Lung (tissue), 17 donors: ENCODE measurements at places on chromosomes 3 and 15.

DNA sequence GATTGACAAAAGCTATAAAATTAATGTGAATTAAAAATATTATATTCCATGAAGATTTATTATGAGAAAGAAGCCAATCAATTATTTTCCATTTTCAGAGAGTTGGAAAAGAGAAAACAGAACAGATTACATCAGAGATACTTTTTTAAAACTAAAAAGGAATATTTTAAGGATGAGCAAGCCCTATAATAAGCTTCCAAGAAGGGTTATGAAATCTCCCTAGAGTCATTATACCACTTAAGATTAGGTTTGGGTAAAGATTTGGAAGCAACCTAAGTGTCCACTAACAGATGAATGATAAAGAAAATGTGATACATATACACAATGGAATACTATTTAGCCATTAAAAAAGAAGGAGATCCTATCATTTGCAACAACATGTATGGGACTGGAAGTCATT, 51.6 kb upstream of the FSIP1 start:
- no peak for DNase-seq

GRCh38 chr3:171480526-171480925, 20.3 kb upstream of the TNIK start:
- no peak for DNase-seq

GRCh38 chr3:62265528-62265927, 107.8 kb downstream of the FEZF2 start:
- DNase-seq, result no peak

- no peak for DNase-seq
Observed at GRCh38 chr3:67018105-67018788, 20.1 kb downstream of the KBTBD8 start.

- peak; percentile 76 for DNase-seq
Observed at GRCh38 chr3:149224736-149225594, 3.3 kb upstream of the CP start.

GRCh38 chr3:15977598-15978232, 179.9 kb upstream of the ANKRD28 start:
- no peak for DNase-seq

DNA sequence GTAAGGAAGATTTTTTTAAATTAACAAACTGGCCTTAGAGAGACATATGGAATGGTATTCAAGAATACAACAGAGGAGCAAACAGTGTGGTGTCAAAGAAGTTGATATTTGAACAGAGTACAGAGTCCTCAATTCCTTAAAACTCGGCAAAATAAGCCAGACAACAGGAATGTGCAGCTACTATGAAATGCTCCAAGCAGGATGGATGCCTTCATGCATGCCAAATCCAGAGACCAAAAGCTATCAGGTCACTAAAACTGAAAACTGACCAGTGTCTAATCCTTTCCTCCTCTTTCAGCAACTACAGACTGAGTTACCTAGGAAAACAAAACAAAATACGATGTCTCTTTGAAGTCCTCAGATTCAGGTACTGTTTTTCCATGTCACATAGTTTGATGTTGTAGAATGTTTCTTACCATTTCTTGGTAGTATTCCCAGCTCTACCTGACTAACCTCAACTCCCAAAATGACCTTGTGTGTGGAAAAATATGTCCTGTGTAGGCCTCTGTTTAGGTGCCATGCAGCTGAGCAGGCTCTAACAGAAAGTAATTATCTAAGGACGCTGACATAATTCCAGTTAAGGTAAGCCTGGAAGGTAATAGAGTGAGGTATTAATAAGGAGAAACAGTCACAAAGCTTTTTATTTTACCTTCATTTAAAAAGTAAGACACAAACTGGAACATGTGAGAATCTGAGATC, 46.9 kb downstream of the TBL1XR1 start:
- no peak for DNase-seq

- DNase-seq, result no peak
Observed at GRCh38 chr3:141413801-141414689, 45.7 kb downstream of the ZBTB38 start.

DNA sequence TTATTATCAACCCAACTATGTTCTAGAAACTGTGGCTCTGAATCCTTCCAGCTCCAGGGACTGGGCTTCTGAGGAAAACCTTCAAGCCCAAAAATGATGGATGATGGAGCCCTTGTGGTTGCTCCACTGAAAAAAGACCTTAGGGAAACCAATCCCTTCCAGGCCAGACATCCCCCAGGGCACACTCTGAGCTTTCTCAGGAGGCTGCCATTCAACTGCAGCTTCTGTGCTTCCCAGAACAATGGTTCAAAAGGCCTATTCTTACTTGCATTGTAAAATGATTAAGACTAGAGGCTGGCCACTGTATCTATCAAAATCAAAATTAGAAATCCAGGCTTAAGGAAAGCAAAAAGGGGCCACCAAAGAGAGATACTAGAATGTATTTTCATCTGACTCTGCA, 27.3 kb downstream of the EID1 start:
- DNase-seq, result no peak

DNA sequence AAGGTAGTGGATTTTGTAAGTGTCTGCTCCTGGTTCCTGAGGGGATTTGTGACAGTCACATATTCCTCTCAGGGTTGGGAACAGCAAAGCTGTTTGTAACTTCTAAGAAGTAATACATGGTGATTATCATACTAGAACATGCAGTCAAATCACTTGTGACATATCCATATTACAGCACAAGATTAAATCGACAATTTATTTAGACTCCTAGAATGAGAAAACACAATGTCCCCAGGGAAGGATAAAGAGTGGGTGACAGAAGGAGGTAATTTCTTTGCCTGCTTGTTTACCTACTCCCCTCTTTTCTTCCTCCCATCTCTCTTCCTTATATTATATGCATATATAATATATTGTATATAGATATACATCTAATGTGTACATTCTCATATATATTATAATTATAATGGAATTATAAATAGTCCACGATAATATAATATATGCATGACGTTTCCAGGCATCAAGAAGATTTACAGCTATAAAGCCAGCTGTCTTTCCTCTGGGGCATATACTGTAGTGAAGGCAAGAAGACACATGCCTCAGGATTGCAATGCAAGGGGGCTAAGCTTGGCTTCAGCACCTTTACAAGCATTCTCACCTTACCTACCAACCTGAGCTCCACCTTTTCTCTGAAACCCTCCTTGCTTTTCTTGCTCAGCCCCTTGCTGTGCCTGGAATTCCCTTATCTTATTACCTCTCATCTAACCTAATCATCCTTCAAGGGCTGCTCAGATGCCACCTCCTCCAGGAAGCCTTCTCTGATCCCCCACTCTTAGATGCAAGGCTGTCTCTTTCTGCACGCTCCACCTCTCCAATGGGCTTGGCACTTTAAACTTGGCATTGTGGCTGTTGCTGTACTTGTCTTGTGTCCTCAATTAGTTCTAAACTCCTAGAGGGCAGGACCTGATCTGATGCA, 73.1 kb upstream of the PIAS1 start:
- no peak for DNase-seq

DNA sequence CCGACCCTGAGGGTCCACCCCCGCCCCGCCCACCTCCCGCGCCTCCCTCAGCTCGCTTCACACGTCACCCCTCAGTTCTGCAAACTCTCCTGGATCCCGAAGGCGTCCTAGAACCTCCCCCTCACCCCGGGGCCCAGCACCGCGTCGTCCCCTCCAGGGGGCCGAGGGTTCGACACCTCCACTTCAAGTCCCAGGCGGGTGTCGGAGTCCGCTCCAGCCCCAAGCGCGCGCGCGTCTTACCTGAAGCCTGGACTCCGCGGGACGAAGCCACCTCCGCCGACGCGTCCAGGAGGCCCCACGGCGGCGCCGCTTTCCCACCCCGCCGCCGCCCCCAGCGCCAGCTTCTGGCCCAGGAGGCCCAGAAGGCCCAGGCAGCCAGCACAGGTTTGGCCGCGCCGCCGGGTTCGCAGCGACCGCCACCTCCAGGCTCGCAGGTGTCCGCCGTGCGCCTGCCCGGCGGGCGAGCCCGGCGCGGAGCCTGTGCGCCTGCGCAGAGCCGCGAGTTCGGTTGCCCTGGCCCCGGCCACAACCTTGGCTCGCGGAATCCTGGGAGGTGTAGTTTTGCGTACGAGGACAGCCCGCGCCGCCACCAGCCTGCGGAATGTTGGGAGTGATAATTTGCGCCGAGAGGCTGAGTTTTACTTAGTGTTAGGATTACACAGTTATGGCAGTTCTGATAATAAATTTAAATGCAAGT, at the start of gene POMGNT2:
Gene POMGNT2 (minus strand): TSS at position 484 of the 697 bp plus-strand sequence. CDS start 24,648 bp downstream, outside the sequence.
- peak; percentile 87 for DNase-seq

DNA sequence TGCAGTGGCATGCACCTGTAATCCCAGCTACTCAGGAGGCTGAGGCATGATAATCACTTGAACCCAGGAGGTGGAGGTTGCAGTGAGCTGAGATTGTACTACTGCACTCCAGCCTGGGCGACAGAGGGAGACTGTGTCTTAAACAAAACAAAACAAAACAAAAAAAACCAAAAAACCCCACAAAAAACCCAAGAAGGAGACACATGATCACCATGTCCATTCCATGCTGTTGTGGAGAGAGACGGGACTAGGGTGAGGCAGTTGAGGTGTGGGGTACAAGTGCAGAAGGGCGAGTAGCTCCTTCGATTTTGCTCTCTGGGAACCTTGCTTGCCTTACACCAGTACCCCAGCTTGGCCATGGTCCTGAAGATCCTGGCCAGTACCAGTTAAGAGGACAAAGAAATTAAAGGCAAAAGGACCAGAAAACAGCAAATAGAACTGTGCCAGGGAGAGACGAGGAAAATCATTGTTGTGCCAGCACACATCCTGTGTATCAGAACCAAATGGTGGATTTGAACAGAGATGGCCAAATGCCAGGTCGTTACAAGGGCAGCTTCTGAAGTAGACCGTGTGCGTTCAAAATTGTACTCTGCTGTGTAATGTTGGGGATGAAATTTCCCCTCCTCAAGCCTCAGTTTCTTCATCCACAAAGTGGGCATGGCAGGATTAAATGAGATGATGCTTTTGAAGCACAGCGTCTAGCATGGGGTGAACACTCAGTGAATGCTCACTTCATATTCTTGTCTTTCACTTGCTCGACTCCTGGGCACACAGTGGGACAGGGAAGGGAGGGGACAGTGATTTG, 42.9 kb upstream of the CTSH start:
- DNase-seq, result no peak

- no peak for DNase-seq
Observed at GRCh38 chr15:68232449-68232848, 2.9 kb upstream of the CLN6 start.

- no peak for DNase-seq
Observed at GRCh38 chr3:16382845-16383244, 117.8 kb downstream of the OXNAD1 start.

DNA sequence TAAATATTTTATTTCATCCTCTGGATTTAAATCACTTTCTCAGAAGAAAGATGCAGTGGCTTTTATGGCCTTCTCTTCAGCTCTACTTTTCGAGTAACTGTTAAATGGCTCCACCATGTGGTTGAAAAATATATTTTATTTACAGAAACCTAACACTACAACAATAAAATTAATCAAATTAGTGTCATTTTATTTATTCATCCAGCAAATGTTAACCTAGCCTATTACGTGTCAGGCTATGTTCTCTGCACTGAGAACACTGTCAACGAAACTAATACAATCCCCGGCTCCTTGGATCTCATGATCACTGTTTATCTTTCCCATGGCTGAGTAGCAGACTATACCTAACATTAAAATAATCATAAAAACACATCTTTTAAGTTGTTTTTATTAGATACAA, 148.0 kb upstream of the OSTN start:
- no peak for DNase-seq

DNA sequence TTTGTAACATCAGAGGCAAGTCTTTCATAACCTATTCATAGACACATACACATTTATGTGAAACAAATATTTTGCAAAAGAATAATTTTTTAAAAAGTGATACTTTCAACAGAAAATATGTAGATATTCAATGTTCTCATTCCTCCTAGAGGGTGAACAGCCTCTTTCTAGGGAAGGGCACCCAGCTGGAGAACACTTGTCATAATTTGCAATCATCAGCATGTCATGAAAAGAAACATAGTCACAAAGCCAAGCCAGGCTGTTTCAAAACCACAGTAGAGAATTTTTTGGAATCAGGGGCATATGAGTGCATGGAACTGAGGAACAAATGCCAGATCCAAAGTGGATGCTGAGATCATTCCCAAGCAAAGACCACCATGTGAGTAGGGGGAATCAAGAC, 406.9 kb upstream of the ADAMTS9 start:
- DNase-seq, result no peak

DNA sequence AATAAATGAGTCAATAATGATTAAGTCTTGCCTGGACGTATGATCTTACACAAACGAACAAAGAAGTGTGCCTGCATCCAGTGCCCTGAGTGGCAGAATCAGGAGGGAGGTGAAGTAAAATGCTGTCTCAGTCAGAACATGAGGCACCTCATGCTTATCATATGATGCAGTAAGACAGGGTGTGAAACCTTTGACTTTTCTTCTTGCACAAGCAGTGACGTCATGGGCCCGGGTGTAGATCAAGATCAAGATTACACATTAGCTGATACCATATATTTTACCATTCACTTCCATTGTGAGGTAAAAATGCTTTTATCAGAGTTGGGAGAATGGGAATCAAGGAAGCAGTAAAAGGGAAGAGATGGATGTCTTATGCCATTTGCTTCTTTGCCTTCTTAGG, 291.6 kb upstream of the PLSCR5 start:
- DNase-seq, result no peak

DNA sequence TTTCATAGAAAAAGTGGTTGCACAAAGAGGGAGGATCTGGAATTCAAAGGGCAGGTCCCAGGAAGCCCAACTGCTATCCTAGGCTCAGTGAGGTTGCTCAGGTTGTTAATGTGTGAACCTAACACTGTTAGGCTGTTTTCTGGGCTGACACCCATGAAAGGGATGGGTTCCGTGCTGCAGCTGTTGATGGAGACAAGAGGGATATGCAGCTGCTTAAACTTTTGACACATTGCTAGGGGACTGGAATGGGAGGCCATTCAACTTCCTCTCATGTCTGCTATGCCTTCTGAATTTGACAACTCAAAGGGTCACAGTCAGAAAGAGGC, 198.0 kb upstream of the NR2E3 start:
- peak; percentile 39 for DNase-seq

- DNase-seq, result no peak
Observed at GRCh38 chr15:50250760-50251394, 14.6 kb downstream of the HDC start.

GRCh38 chr3:37923569-37924040, 61.9 kb downstream of the CTDSPL start:
- no peak for DNase-seq

DNA sequence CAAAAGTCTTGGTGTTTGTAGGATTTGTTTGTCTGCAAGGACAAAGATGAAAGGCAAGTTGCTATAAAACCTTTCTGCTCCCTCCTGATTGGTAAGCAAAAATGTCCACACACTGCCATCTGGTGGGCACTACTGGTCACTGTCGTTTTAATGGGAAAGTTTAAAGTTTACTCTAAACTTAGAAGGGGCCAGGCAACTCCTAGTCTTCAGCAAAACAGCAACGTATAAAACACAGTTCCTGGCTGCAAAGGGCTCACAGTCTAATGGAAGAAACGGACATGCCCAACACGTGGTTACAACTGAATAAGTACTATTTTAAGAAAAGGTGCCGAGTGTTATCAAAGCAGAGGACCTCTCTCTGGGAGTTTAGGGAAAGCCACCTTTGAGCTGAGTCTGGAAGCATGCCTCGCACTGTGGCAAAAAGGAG, 23.7 kb upstream of the TPRG1 start:
- DNase-seq, result peak; percentile 82
